ENCODE measurements at places on chromosomes 5 and 9. TPM values are rescaled to one million over a fixed set of nuclear protein-coding genes. Genes with fewer than 3 reads are reported as not detected.

The C5orf22 gene
- total RNA-seq = 12.2 TPM

The SPARC gene
- 17.0 TPM for total RNA-seq

The SH2D3C gene
- total RNA-seq = not detected

The NSG2 gene
- not detected for total RNA-seq

The TMC1 gene
- 0.13 TPM for total RNA-seq

All from A549 treated with GW870086 at 1 μM for 4 hours (cell line).